ENCODE measurements at places on chromosomes 3 and 15.

DNA sequence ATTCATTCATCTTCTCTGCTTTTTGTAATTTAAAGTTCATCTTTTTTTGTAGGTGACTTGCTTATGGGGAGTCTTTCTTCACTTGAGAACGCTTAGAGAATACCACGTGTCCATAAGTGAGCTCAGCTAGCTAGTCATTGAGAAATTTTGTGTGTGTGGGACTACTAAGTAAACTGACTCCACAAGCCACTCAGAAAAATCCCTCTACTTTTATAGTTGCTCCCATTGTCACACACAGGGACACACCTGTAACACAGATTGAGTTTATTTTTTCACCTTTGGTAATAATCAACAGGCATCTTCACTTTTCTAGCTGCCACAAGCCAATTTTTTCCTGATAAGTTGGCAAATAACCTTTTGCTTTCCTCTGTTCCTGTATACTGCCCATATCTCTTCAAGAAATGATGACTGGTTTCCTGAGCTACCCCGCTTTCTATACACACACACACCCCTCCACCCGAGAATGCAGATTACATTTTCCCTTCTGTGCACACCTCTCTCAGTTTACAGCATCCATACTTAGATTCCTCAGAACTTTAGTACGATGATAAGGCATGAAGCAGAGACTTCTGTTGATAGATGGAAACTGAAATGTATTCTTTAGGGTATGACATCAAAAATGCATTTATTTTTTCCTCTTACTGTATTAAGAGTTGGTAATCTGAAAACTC, 4.6 kb downstream of the TSC22D2 start:
- DNase-seq: no peak

DNA sequence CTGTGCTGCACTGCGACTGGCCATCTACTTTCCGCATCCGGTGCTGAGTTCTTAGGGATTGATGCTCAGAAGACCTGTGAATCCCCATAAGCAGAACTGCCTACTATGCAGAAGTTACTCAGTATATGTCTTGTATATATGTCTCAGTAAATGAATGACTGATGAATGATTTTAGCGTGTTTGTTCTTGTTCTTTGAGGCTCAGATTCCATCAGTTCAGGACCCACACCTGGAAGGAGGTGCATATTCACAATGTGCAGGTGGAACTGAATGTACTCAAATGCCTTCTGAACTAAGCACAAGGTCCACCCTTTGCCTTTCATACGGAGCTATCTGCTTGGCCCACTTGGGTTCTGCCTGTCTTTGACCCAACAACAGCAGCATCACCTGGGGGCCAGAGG, 19.8 kb downstream of the TNFAIP8L3 start:
- DNase-seq: no peak

- DNase-seq: no peak
These were observed 323.5 kb downstream of the ERC2 start for GRCh38 chr3:56144805-56145204.

DNA sequence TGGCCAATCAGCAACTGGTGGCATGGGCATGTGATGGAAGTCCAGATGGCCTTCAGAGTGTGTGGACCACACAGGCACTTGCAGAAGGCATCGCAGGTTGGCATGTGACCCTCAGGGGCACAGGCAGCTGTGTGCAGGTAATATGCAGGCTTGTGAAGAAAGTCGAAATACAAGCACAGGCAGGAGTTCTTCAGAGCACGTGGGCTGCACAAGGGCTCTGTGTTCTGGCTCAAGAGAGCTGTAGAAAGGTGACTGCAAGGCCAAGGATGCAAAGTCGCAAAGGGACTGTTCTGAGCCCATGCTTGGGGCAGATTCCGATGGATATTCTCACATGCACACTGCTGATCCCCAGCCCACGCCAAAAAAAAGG, 8.3 kb downstream of the LRRC2 start:
- DNase-seq: no peak

GRCh38 chr15:56765251-56765650, 31.9 kb upstream of the ZNF280D start:
- DNase-seq: no peak

DNA sequence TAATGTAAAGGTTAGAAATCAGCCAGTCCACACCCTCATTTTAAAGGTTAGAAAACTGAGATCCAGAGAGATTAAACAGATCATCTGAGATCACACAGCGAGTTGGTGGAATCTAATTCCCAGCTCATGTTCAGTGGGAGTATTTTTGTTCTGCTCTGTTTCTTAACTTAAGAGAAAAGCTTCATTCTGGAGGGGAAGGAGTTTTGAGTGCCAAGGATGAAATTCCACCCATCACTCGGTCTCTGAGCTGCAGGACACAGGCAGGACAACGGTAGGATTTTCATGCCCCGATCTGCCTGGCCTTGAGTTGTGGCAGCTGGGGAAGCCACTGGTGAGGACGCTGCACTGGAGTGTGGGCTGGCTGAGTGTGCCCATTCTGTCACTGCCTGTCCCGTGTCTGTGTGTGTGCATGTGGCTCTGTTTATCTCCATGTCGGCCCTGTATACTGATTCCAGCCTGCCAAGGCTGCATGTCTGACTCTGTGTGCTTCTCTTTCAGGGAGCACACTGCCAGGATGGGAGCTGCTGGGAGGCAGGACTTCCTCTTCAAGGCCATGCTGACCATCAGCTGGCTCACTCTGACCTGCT, 94.3 kb downstream of the CEMIP start:
- no peak for DNase-seq

- DNase-seq: no peak
These were observed 7.3 kb downstream of the VWA5B2 start for GRCh38 chr3:184236636-184237035.

GRCh38 chr15:69320977-69321554, 22.4 kb downstream of the PAQR5 start:
- no peak for DNase-seq

GRCh38 chr15:22806664-22807063, 20.2 kb downstream of the NIPA1 start:
- DNase-seq: no peak

GRCh38 chr15:74782259-74783071, 585 bp downstream of the CSK start:
- no peak for DNase-seq

DNA sequence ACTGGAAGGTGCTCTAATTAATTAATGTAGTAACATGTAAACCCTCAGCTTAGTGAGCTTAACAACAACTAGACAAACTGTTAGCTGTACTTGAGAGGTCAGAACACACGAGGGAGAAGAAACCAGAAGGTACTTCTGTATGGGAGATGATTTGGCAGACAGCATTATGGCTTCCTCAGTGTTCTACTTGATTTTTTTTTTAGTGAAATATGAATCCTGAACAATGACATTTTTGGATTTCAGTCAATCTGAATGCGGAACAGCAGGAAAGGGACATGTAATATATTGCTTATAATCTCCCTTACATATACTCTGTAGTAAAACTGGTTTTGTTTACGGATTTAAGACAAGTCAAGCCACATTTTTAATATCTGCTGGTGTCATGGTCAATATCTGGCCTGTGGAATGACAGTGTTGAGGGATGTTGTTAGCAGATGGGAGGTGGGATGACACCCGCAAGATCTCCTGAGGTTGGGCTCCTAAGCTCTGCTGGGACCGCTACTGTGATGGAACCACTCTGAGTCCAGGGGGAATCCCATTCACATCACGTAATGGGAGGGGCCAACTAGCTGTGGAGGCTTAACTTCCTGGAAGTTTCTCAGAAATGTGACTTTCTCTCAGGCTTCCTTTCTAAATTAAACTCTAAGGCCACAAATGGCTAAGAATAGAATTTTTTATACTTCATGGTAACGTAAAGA, 18.7 kb downstream of the TNFAIP8L3 start:
- no peak for DNase-seq
